ENCODE measurements at places on chromosomes 4 and X.

DNA sequence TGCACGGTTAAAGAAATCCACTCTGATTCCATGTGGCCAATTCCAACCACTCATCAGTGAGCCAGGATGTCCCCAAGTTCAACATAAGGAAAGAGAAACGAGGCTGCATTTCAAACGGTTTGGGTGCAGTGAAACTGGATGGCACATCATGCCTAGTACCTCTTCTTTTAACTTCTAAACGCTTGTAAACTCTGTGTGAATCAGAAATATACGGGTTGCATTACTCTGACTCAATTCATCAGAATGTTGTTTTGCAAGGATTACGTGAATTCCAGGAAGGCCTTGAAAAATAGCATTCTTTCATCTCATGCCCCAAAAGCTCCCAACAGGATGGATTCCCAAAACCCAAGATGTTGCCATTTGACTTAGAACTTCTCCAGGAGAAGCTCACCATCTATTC lies 270.4 kb downstream of the LDB2 start:
- DNase-seq = no peak

- no peak for DNase-seq
Measured at GRCh38 chr4:35189988-35190613, 1054.2 kb downstream of the ARAP2 start.

DNA sequence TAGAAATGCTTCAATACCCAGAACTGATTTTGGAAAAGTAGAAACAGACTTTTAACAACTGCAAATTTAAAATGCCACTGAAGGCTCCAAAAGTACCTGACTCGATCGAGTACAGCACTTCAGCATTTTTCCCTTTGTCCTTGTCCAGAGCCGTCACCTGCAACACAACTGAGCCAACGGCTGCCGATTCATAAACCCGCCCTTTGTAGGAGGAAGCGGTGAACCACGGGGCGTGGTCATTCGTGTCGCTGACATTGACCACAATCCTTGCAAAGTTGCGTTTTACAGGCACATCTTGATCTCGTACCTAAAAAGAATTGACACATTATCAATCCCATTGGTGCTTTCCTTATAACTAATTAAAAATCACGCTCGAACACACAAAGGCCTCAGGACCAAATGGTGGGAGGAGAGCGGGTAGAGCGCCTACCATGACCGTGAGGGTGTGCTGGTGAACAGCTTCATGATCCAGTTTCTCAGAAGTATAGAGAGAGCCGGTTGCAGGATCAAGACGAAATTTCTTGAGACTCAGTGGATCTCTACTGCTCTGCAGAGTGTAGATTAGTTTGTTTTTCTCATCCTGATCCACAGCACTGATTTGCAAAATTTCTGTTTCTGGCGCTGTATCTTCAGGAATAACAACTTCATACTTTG lies 72.8 kb upstream of the MTNR1A start:
- DNase-seq = no peak

DNA sequence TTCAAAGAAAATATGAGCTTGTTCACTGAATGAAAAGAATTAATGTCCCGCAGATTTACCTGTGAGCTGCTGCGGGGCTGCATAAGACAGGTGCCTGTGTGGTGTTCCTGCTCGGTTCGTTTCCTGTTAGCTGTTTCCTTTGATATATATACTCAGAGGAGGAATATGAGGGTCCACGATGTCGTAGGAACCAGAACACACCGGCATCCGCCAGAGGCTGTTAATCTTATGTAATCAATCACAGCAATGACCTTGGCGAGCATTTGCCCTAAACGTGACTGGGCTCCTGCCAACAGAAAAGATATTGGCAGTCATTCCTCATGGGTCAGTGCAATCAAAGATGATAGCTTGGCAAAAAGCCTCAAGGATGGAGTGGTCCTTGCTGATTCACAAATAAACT lies 260.1 kb downstream of the EVC2 start:
- no peak for DNase-seq

DNA sequence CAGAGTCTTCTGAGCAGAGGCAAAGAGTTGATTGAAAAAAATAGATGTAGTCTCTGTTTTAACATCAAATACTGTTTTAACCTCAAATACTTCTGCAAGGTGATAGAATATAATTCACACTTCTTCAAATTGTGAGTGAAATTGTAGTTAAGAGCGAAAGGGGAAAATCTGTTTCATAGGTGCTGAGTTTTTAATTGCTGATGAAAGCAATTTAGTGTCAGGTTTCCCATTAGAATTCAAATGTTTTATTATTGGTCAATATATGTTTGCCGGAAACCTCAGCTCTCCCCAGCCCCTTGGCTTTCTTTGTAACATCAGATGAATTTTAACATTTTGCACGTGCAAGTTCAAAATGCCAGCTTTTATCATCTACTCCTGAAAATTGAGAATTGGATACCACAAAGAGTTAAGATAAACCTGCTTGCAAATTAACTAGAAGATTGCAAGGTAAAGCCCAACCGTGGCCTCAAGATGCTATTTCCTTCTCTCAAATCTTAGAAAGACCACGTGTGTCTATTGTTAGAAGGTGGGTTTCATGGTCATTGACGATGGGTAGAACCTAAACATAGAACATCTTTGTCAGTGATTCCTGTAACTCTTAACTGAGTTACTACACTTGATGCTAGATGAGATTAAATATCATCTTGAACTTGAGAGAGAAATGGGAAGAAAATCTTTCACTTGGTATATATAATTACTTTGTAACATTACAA lies 1824.2 kb upstream of the TENM3 start:
- DNase-seq = no peak

DNA sequence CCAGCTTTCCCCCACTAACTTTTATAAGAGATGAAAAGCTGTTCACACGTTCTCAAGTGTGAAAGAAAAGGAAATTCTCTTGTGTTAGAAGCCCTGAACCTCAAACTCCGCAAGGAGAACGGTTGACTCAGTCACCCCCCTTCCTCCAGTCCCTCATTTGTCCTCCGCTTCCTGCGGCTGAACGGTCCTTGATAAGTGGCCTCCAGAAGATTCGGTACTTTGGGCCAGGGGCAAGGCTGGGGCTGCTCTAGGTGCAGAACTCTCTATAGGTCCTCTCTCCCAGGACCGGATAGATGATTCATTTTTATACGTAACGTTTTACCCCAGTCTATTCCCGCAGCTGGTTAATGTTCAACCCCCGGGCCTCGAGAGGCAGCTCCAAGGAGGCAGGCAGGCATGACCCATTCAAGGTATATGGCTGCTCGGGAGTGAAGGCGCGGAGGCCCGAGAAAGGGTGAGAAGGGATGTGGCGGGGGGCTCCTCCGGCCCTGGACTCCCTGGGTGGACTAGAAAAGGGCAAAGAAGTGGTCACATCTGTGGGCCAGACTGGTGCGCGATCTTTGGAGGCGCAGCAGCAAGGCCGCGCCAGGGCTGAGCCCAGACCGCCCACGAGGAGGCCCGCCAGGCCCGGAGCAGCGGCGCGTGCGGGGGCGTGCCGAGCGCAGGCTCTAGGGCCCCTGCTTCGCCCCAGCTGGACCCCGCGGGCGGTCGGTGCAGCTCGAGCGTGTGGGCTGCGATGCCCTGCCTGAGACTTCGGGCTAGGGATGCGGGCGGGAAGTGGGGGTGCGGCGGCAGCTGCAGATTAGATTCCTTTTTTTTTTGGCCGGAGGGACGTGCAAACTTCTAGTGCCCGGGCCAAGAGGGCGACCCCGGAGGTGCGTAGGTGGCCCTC lies 11.7 kb downstream of the PITX2 start:
- no peak for DNase-seq

GRCh38 chrX:46200413-46200812 lies 344.8 kb downstream of the ZNF674 start:
- DNase-seq = no peak

DNA sequence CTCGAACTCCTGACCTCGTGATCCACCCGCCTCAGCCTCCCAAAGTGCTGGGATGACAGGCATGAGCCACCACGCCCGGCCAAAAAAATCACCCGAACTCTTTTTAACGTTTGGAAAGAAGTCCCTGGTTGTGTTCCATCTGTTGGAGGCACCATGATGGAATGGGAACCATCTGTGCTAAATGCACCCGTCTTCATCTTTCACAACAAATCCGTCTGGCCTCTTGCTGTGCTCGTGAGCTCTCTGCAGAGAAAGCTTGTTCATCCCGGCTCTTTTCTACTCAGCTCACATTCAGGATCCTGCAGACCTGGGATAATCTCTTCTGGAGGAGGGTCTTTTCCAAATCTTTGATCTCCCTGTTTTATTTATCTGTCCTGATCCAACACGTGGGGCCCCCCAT lies 188.8 kb downstream of the CRLF2 start:
- no peak for DNase-seq

DNA sequence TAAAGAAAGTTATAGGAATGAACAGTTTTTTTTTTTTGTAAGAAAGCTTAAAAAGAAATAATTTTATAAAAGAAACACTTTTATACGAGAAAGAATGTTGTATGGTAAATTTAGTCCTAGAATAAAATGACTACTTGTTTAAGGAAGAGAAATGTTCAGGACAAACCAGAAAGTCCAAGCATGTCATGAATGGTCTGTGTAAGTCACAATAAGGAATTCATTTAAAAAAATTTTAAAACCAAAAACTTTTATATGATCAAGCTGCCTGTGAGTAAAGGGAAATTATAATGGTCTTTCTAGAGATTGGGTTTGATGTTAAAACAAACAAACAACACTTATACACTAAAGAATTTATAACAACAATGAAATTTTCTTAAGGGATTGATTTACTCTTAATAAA lies 858.9 kb upstream of the PCDH7 start:
- DNase-seq = no peak

DNA sequence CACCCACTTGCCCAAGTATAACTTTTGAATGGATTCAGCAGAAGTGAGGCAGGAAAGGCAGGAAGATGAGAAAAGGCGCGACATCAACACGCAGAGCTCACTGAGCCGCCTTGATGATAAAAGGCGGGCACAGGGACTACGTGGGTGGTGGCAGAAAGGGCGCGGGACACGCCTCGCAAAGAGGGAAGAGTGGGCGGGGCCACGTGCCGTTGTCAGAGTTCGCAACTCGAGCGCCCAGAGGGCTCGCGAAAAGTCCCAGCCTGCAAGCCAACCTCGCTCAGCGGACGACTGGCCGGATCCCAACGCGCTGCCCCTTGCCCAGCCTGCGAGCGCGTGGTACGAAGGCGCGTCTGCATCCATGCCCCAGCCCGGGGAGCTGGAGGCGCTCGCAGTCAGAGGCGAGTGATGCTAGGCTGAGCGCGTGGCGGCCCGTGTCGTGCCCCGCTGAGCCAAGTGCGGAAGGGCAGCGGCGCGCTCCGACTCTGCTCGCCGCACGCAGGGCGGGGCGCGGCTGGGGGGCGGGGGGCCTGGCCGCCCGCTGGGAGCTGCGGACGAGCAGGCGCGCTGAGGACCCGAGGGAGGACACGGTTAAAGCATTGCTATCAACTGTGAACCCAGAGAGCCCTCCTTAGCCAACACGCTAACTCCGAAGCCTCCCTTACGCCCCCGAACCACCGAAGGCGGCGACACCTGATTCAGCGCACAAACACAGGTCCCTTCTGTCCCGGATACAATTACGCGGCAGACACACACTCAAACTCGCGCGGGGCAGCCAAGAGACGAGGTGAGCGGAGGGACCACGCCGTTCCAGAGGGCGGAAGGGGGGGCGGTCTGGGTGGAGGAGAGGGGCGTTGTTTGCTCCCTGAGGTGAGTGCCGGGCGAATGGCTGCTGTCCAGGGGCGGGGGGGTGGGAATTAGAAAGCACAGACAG lies at the start of gene UGT8:
UGT8 (plus strand) TSS at position 617 of the 931 bp plus-strand sequence. CDS start 24,074 bp downstream, outside the sequence.
- peak; percentile 36 for DNase-seq

DNA sequence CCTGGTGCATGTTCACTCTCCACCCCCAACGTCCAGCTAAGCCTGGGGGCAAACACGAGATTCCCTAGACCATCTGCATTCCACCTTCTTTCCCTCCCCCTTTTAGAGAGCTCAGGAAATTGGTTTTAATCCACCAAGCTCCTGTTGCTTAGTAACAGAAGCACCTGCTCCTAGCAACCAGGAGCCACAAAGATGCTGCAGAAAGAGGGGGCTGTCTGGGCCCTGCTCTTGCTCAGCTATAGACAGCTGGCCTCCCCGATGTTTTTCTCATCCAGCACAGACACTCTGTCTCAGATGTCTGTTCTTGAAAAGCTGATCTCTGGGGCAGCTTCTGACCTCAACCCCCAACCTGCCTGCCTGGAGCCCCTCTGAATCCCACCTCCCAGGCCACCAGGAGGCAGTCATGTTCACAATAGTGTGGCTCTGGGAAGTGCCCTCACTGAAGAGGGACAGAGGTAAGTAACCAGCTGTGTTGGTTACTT lies 71.5 kb downstream of the SLC16A2 start:
- DNase-seq = no peak

GRCh38 chrX:132258509-132258908 lies 39.3 kb upstream of the RAP2C start:
- no peak for DNase-seq

DNA sequence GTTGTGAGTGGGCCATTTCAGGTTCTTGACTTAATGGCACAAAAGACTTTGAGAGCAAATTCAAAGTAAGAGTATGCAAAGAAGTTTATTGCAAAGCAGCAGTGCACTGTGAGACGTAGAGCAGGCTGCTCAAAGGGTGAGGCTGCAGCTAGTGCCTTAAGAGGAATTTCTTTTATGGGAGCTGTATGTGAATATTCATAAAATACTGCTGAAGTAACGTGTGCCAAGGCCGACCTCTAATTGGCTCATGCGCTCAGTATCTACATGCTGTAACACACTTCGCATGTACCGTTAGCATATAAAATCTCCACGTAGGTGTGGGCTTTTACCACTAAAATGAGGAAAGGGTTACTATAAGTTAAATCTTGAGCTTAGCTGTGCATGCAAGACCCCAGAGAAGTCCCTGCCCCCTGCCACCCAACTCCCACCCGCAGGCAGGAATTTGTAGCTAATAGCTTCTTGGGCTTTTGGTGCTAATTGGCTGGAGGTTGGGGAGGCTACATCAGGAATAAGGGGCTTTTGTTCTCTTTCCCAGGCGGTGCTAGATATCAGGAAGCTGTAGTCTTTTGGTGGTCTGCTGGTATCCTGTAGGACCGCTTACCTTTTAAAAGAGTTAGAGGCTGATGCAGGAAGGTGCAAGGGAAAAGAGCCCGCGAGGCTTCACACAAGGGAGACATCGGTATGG lies 47.6 kb downstream of the FSTL5 start:
- DNase-seq = no peak

- no peak for DNase-seq
Measured at GRCh38 chr4:156939801-156940200, 31.8 kb downstream of the PDGFC start.

DNA sequence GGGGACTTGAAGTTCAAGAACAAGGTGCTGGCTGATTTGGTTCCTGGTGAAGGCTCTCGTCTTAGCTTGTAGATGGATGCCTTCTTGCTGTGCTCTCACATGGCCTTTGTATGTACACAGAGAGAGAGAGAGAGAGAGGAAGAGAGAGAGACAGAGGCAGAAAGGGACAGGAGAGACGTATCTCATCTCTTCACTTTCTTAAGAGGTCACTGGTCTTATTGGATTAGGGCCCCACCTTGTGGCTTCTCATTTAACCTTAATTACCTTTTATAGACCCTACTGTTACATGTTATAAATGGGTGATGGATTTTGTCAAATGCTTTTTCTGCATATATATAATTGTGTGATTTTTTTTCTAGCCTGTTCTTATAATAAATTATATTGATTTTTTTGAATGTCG lies 1444.2 kb downstream of the ADGRL3 start:
- DNase-seq = no peak
